ENCODE measurements at places on chromosomes 7 and 10.

DNA sequence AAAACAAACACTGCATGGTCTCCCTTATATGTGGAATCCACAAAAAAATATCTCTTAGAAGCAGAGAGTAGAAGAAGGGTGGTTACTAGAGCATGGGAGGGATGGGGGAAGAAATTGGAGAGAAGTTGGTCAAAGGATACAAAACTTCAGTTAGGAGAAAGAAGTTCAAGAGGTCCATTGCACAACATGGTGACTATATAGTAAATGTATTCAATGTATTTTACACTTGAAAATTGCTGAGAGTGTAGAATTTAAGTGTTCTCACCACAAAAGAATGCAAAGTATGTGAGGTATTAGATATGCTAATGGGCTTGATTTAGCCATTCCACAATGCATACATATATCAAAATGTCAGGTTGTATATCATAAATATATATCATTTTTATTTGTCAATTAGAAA lies 232.0 kb upstream of the CELF2 start:
- no peak for DNase-seq

DNA sequence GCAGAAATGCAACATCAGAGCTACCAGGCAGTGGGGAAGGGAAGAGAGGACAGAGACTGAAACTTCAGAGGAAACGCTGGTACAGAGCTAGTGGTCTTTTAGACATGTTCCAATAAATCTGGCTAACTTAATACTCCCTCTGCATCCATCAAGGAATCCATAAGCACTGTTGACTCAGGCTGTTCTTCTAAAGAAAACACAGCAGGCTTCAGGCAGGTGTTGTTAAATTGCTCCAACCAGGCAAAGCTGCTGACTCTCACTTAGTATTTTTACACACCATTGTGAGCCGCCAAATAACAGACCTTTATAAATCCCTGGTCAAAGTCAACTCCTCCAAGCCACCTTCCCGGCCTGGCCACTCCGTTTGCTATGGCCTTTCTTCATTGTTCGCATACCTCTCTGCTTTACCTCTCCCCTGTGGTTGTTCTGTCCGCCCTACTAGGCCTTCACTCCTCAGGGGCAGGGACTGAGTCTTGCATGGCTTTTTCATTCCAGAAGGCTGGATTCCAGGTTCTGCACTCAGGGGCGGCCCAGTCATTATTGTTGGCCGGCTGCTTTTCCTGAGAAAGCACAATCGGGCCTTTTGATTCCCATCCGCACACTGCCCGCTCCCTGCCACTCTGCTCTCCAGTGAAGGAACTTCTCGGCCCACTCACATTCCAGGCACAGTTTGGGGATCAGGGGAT lies 18.4 kb downstream of the CREB3L2 start:
- no peak for DNase-seq

DNA sequence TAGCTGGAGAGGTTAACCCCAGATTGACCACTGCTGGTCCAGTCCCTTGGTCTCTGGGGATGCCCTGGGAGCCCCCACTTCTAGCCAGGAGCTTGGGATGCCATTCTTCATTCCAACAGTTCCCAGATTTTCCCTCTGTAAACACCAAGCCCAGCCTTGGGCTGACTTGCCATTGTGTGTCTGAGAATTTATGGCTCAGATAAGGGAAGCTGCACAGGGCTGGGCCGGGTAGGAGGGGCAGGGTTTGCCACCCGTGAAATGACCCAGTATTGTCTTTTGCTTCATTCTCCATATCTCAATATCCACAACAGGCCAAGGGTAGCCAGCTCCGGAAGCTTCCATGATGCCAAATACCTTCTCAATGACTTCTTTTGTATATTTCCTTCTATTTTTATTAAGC lies 32.1 kb downstream of the AFAP1L2 start:
- no peak for DNase-seq

DNA sequence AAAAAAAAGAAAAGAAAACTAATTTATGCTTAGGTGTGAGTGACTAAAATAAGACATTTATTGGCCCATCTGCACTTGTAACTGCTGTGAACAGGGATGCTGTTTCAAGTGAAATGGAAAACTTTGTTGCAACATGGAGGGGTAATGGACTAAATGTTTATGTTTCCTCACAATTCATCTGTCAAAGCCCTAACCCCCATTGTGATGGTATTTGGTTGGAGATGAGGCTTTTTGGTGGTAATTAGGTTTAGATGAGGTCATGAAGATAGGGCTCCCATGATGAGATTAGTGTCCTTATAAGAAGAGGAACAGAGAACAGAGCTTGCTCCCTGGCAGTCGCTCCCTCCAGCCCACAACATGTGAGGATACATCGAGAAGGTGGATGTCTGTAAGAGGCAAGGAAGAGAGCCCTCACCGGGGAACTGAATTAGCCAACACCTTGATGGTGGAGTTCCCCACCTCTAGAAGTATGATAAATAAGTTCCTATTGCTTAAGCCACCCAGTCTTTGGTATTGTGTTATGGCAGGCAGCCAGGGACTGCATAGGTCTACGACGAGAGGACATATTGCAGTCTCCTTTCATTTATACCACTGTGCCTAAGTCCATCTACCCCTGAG lies 28.6 kb upstream of the VCL start:
- DNase-seq: no peak

GRCh38 chr7:27173956-27174873 lies at the start of gene HOXA10:
Gene HOXA10 (minus strand): TSS chr7:27174320. CDS start chr7:27174306, 14 bp downstream.
- DNase-seq: no peak

DNA sequence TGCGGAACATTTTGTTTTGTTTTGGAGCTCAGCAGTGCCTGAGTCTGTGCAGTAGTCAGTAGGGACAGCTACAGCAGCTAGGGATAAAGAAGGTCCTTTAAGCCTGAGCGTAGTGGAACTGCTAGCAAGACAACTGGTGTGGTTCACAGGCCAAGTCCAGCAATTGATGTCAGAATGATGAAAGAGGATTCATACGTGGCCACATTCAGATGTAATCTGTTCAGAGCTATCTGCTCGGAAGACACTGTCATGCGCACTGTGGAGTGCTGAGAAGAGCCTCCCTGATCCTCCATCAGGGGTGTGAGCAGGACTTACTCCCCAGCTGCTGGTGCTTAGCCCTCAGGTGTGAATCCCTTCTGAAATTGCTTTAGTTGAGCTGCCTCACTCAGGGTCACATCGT lies 79.6 kb upstream of the ANKRD1 start:
- DNase-seq: no peak

DNA sequence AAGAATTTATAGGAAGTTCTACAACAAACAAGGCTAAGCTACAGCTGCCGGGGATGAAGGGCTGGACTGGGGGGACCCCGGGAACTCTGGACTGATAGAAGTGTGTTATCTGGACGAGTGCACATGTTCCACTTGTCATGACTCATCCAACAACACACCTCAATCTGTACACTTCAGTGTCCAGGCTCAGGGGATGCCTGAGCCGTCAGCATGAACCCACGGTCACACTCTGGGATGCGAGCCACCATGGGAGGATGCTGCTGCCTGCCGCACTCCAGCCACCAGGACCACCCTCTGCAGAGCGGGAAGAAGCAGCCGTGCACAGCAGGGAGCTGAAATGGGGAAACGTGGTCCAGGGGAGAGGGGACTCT lies 67.5 kb downstream of the MAD1L1 start:
- DNase-seq: no peak

- no peak for DNase-seq
Observed at GRCh38 chr10:126375926-126376554, 12.2 kb downstream of the ADAM12 start.

GRCh38 chr10:62259998-62260397 lies 8.6 kb downstream of the RTKN2 start:
- no peak for DNase-seq

DNA sequence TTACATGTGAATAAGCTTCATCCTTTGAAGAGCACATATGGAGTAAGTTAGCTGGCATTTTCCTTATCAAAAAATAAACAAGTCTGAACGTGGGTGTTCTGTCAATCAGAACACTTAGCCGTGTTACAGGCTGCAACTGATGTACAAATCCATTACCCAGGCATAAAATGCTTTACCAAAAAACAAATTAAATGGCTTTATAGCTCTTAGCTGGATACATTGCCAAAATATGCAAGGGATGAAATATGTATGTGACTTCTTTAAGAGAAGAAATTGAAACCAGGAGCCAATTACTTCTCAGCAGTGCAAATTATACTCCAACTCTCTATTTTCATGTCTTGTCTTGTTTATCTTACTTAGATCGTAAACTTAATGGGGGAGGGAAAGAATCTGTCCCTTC lies 214.8 kb downstream of the DGKB start:
- DNase-seq: no peak

- DNase-seq: no peak
Observed at GRCh38 chr7:152333134-152333533, 102.7 kb downstream of the KMT2C start.

- DNase-seq: no peak
Observed at GRCh38 chr7:129569811-129570215, 41.7 kb upstream of the NRF1 start.

- DNase-seq: no peak
Observed at GRCh38 chr7:130901209-130901783, 167.3 kb upstream of the KLF14 start.

DNA sequence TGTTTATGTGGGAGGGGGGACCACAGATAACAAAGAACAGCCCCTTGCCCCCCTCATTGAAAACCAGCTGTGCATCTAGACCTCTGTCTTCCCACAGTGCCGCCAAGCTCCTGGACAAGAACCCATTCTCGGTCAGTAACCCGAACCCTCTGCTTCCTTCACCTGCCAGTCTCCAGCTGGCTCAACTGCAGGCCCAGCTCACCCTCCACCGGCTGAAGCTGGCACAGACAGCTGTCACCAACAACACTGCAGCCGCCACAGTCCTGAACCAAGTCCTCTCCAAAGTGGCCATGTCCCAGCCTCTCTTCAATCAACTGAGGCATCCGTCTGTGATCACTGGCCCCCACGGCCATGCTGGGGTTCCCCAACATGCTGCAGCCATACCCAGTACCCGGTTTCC lies 91.0 kb upstream of the PDCD4 start:
- DNase-seq: no peak

DNA sequence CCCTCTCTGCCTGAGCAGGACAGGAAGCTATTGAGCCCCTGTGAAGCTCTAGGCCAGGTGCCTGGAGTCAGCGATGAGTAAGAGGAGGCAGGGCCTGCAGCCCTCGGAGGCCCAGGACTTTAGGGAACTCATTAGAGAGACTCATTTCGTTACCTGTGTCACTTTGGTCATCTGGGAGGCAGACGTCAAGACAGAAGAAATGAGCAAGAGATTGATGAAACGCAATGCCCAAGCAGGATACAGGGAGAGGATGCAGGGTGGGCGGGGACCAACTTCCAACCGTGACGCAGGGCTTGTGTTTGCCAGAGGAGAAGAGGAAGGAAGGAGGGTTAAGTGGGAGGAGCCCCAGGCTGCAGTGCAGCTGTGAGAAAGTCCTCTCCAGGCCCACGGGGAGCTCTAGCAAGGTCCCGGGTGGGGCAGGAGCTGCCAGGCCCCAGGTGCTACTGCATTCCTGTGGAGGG lies 26.4 kb upstream of the GNA12 start:
- no peak for DNase-seq

DNA sequence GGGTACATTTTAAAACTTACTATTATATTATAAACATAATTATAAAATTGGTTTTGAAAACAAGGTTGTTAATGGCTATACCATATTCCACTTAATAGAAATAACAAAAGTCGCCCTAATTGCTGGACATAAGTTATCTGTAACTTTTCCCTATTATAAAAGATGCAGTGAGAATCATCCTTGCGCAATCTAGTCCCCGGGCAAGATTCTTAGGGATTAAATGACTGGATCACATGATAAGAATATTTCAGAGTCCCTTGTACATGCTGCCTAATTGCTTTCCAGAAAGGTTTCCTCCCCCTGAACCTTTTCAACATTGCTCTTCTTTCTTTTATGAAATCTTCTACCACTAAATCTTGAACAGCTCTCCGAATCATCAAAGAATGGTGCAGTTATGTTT lies 479.8 kb upstream of the MKI67 start:
- no peak for DNase-seq

- no peak for DNase-seq
Observed at GRCh38 chr10:29620112-29620690, 14.6 kb downstream of the SVIL start.

- DNase-seq: no peak
Observed at GRCh38 chr7:70776627-70777101, 355.3 kb upstream of the GALNT17 start.

GRCh38 chr10:17737027-17737965 lies 14.7 kb upstream of the TMEM236 start:
- no peak for DNase-seq

GRCh38 chr10:5318148-5318547 lies 46.6 kb upstream of the UCN3 start:
- no peak for DNase-seq

GRCh38 chr10:30160271-30160982 lies 101.0 kb upstream of the JCAD start:
- no peak for DNase-seq

GRCh38 chr10:126278851-126279250 lies 109.4 kb downstream of the ADAM12 start:
- DNase-seq: no peak

DNA sequence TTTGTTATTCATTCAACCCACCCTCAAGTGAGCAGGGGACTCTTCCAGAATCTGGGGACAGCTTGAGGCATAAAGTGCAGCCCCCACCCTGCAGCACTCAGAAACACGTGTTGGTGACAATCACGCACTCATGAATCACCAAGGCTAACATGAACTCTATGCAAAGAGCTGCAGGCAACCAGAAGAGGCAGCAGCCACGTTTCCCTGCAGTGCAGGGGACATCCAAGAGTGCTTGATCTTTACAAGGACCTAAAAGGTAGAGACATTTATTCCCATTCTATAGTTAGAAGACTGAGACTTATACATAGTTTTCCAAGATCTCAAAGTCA lies 135.2 kb upstream of the GDF10 start:
- no peak for DNase-seq

- no peak for DNase-seq
Observed at GRCh38 chr7:63025815-63026214, 972.8 kb upstream of the ZNF722 start.

DNA sequence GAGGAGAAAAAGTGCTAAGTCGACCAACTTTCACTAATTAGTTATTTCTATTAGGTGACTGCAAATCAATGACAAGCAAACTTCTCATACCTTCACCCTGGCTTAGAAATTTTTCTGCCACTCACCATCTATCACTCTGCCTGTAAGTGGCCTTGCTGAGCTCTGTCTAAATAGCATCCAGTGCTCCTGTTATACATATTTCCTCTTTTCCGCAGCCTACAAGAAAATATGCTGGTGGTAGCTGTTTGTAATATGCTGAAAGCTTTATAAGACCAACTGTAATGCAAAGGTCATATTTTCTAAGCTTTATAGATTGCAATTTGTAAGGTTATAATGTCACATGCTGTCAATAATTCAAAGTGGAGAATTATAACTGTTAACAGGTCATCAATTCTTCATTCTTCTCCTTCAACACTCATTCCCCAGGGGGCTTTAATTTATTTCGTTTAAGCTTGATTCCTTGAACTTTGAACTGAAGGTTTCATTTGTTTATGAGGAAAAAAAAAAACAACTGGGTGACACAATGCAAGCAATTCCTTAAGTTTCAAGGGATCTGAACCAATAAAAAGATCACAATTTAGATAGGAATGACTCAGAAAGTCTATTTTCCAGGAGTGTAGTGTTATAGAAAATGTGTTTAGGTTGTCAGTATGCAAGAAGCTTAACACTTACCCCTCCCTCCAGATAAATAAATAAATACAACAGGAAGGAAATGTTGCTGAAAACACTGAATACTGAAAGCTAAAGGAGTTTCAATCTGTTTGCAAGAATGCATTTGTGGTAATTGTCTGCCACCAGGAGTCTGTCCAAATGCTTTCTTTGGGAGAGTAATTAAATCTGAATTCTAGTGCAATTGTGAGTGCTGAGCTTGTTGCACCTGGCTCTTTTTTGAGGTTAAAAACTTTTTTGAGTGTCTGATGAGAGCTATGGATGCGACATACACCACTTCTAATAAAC lies 183.7 kb downstream of the SORCS1 start:
- no peak for DNase-seq

- no peak for DNase-seq
Observed at GRCh38 chr7:96685353-96685752, 24.3 kb downstream of the SEM1 start.

Data from stimulated activated CD8-positive, alpha-beta memory T cell treated with anti-CD3 and anti-CD28 coated beads, Interleukin-7, amount 100 ng/mL, for 1 hour (primary cell).